ENCODE measurements at places on chromosomes 3 and 15. TPM values are rescaled to one million over a fixed set of nuclear protein-coding genes. Genes with fewer than 3 reads are reported as not detected.

CGGBP1 gene
- total RNA-seq, result 47.2 TPM

CELF6 gene
- not detected for total RNA-seq

GPR149 gene
- not detected for total RNA-seq

LOXL1 gene
- 18.6 TPM for total RNA-seq

BNIP2 gene
- 70.7 TPM for total RNA-seq

SLC30A4 gene
- total RNA-seq, result 9.3 TPM

LNP1 gene
- total RNA-seq, result 1.8 TPM

IL17RE gene
- 1.1 TPM for total RNA-seq

KCNMB3 gene
- 5.8 TPM for total RNA-seq

PPP1R14D gene
- 0.64 TPM for total RNA-seq

CCR4 gene
- total RNA-seq, result 0.10 TPM

DCP1A gene
- total RNA-seq, result 14.4 TPM

GRCh38 chr15:70528816-70529215 lies 234.5 kb downstream of the UACA start:
- DNase-seq, result no peak

GRCh38 chr3:165434516-165434915 lies 238.3 kb upstream of the SLITRK3 start:
- no peak for DNase-seq

DNA sequence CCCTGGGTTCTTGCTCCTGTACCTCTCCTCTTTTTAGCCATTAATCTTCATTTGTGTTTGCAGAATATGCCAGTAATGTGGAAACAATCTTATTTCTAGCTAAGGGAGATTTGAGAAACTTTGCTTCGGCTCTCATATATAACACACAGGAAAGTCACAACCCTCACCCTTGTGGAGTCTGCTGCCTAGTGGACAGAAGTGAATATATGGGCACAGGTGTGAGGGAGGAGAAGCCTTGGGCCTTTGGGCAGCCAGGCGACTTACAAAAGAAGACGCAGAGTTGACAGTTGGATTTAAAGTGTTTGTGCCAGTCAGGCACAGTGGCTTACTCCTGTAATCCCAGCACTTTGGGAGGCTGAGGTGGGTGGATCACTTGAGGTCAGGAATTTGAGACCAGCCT lies 181.8 kb upstream of the TBL1XR1 start:
- no peak for DNase-seq

DNA sequence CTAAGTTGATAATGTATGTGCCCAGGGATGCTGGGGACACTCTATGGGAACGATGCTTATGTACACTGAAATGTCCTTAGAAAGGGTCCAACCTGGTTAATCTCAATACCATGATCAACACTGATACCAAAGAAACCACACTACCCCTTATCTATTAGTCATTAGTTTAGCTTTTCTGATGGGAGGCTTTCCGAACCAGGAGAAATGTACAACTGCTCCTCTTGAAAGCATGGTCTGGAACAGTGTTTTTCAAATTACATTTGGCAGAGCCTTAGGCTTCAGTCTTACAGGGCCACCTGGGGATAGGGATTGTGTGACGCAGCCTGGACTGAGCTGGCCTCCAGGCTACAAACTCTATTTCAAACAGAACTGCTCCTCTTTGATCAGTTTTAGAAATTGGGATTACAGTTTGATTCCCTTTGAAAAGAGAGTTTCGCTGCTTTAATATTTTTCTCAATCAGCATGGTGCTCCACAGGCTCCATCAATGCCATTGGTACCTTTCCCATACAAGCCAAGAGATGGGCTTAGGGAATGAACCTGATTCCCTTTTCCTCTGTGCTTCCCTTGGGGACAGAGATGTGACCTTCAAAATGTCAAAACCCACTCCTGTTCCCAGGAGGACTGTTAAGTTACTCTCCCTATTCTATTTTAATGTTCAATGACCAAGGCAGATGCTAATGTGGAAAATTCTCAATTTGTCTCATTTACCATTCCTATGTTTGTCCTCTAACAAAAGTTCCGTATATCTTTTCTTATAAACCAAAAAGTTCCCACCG lies 296.0 kb upstream of the ADAMTS9 start:
- no peak for DNase-seq

- no peak for DNase-seq
Observed at GRCh38 chr3:156017352-156018030, 102.9 kb upstream of the KCNAB1 start.

DNA sequence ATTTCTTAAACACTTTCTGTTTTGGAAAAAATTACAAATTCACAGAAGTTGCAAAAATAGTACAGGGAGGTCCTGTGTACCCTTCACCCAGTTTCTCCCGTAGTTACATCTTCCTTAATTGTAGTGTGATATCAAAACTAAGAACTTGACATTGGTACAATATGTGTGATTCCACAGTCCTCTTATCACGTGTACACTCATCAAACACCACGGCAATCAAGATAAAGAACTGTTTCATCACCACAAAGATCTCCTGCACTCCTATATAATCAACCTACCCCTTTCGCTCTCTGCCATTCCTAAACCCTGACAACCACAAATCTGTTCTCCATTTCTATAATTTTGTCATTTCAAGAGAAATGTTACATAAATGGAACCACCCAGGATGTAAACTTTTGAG lies 31.4 kb downstream of the POMGNT2 start:
- DNase-seq, result no peak

DNA sequence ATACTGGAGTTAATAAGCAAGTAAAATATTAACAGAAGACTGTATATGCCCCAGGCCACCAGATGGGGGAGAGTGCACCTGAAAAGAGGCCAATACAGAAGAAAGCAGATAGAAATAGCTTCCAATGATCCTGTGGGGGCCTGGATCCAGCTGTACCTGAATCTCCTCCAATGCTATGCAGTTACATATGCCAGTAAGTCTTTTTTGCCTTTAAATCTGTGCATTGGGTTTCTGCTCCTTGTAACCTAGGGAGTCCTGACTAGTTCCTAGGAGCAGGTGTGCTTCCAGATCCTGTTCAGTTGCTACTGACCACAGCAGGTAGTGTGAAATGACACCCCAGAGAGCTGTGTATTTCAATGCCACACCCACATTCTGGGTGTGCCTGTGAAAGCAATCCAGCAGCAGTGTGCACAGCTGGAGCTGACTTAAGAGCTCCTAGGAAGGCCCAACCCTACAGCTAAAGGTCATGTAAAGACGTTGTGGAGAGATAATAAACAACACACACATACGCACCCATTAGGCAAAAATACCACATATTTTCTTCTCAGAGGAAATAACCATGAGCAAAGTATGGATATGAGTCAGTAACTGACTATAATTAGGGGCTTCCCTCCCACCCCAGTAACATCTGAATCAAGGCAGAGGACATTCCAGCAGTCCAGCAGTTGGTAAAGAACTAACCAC lies 62.2 kb upstream of the AKAP13 start:
- DNase-seq, result no peak

DNA sequence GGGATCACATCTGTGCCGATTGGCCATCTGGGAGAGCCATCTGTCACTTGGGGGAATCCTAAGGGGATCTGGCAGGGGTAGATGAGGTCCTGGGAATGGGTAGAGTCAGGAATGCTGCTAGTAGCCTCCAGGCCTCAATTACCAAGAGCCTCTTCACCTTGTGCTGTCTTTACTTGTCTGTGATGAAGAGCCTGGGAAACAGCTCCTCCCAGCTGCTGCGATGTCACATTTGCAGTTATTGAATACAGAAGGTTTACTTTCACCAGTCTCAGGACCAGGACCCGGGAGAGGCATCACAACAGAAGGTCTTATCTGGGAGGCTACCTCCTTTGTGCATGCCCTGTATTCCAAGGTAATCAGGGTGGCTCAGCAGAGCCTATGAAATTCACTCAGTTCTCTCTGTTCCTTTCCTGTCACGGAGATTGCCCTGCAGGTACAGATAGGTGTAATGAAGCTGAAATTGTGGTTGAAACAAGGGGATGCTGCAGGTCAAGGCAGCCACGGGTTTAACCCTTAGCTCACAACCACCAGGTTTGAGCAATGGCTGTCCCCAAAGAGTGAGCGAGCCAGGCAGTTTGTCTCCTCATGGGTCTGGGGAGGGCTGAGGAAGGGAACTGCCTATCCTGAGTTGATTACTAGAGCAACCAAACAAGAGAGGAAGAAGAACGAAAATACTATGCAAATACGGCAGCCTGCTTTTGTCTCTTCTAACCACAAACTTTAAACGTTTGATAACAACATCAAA lies 298.9 kb upstream of the RORA start:
- DNase-seq, result no peak

GRCh38 chr3:42306499-42306898 lies 40.5 kb upstream of the CCK start:
- DNase-seq, result no peak

- no peak for DNase-seq
Observed at GRCh38 chr3:109413049-109413448, 75.7 kb upstream of the DPPA4 start.

GRCh38 chr3:155785662-155786295 lies 20.3 kb downstream of the C3orf33 start:
- DNase-seq, result no peak

- no peak for DNase-seq
Observed at GRCh38 chr3:141442446-141442845, 44.4 kb upstream of the RASA2 start.

DNA sequence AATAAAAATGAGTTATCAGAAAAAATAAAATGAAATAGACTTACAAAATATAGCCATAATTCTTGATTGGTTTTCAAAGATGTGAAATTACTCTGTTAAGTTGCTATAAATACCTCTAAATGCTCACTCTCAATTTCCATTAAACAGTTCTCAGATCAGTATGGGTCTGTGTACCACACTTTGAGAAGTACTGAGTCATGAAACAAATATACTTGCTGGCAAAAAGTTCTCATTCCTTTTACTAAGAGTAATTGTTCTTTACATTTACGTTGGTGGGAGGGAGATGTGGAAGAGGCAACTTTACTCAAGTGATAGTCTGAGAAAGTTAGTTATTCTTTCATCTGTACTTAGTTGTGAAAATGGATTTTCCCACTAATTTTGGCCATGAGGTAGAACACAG lies 96.3 kb downstream of the ZNF385D start:
- DNase-seq, result peak; percentile 30

GRCh38 chr3:14687360-14687759 lies 12.4 kb downstream of the C3orf20 start:
- DNase-seq, result no peak

GRCh38 chr3:72912532-72912931 lies 24.7 kb downstream of the GXYLT2 start:
- DNase-seq, result no peak

DNA sequence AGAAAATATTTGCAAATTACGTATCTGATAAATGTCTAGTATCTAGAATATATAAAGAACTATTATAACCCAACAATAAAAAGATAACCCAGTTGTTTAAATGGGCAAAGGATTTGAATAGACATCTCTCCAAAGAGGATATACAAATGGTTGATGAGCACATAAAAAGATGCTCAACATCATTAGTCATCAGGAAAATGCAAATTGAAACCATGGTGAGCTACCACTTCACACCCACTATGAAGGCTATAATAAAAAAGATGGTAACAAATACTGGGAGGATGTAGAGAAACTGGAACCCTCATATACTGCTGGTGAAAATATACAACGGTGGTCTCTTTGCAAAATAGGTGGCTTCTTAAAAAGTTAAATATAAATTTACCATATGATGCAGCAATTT lies 28.0 kb downstream of the RAD51 start:
- no peak for DNase-seq

DNA sequence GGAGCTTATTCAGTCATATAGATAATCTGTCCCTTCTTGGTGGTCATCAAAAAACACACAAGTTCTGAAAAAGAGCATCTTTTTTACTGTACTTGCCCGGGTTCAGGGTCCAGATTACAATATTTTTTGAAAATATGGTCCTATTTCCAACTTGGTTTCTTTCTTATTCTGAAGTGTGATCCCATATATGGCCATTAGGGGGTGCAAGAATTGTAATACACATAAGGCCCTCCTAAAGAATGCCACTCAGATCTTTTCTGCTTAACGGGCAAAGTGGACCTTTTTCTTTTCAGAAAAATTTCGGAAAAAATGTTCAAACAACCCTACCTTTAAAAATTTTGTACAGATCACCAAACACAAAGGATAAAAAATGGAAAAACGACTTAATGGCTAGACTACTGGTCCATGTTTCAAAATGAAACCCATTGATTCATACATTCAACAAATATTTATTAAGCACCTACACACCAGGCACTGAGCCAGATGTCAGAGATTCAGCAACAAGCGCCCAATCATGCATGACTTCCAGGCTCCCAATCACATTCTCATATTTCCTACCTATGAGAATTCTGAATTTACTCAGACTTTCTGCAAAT lies 102.0 kb upstream of the MYRIP start:
- no peak for DNase-seq

- no peak for DNase-seq
Observed at GRCh38 chr15:54605043-54605442, 591.7 kb downstream of the RSL24D1 start.

DNA sequence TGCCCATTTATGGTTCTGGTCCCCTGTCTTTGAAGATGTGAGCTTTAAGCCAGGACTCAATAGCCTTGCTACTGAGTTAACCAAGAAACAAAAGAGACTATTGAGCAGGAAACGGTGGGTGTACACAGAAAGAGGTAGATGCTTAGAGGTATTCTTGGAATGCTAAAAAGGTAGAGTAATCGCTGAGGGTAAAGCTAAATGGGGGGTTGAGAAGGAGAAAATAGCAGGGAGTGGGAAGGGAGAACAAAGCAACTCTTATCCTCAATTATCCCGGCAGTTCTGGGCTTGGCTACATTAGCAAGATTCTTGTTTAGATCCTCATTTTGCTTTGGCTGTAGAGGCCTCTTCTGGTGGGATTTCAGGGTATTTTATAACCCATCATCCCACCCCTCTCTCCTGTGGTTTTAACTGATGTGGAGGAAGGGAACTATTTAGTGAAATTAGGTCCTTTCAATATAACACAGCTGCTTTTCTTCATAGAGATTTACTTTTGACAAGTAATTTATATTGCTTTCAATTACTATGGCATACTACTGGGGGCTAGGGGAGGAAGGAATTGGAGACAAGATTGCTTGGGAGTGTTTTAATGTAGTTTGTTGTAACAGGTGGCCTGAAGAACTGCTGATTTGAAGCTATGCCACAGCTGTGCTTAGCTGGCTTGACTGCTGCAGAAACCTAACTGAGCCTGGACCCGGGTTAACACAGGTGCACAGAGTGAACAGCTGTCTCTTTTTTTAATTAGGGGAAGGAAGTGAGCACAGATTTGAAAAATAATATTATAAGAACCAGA lies 234.3 kb upstream of the CCDC54 start:
- DNase-seq, result no peak

- DNase-seq, result no peak
Observed at GRCh38 chr3:21738935-21739702, 11.9 kb downstream of the ZNF385D start.

DNA sequence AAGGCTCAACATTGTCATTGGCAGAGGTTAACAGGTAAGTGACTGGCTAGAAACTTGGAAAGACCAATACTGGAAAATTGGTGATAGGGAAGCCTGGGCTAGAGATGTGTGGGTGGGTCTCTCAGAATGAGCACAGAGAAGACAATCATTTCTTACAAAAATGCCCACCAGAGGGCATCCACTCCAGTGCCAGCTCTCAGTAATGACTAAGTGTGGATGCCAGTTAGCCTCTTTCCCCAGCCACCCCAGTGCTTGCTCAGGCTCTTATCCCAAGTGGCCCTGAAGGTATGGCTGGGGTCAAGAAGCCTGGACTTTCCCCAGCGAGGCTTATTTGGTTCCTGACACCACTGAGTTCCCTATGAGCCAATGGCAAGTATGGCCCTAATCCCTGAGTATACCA lies 115.9 kb upstream of the ST8SIA2 start:
- no peak for DNase-seq

Data from Panc1 (cell line).